CD4-positive, alpha-beta T cell treated with Interleukin-15 for 1 hour (primary cell): ENCODE measurements at places on chromosomes 2 and 18.

GRCh38 chr2:45622336-45623075, 11.4 kb upstream of the SRBD1 start:
- DNase-seq: no peak

- peak; percentile 58 for DNase-seq
Measured at GRCh38 chr2:25252291-25253152, 84.1 kb upstream of the POMC start.

DNA sequence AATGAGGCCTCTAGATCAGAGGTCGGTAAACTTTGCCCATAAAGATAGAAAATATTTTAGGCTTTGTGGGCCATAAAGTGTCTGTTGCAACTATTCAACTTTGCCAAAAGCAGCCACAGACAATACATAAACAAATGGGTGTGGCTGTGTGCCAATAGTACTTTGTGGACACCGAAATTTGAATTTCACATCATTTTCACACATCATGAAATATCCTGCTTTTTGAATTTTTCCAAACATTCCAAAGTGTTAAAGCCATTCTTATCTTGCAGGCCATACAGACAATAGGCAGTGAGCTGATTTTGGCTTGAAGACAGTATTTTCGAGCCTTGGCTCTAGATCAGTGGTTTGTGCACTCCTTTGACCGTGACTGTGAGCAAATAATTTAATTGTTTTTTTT, 51.1 kb upstream of the EPC2 start:
- DNase-seq: no peak

DNA sequence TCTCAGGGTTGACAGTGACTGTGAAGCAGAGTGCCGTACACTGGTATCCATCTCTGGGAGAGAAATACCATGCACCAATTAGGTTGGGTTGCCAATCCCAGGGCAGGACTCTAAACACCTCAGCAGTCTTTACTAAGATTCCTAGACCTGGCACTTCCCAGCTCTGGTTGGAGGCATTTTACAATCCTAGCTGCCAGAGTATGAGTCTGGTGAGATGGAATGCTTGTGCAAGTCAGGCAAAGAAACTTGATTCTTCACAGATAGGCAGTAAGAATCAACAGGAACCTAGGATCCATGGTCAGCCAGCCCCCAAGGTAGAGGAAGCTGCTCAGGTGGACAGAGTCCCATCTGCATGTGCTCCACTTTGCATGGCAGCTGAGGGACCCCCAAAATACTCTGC, 6.0 kb upstream of the UGT1A5 start:
- no peak for DNase-seq

DNA sequence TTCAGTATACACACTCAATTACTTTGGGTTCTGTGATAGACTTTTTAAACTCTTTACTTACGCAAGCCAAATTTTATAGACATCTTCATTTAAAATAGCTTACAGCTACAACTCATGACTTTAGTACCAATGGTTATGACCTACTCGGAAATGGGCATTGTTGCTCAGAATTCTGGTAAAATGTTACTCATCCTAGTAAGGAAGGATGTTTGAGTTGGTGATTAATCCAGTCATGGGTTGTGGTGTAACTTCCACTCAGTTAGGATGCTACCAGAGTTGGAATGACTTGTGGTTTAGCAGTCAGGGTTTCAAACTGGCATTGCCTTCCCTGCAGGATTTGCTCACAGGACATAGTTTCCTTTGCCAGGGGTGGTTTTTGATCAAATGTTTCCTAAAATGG, 7.4 kb upstream of the NPC1 start:
- no peak for DNase-seq

GRCh38 chr2:38030635-38031355, 45.2 kb downstream of the CYP1B1 start:
- DNase-seq: no peak

DNA sequence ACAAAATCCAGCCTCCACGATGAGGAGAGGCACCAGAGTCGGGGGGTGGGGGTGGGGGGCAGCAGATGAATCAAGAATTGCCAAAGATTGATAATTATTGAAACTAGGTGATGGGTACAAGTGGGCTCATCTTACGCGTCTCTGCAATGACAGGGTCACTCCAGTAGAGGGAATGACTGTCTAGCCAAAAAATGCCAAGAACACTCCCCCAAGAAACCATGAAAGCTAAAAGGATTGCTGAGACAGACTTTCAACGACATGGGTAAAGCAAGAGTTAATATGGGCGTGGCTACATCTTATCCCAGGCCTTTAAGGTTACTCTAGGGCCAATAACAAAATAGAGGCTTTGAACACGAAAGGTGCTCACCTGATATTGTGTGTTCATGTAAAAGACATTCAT, 86.5 kb downstream of the STK39 start:
- no peak for DNase-seq

DNA sequence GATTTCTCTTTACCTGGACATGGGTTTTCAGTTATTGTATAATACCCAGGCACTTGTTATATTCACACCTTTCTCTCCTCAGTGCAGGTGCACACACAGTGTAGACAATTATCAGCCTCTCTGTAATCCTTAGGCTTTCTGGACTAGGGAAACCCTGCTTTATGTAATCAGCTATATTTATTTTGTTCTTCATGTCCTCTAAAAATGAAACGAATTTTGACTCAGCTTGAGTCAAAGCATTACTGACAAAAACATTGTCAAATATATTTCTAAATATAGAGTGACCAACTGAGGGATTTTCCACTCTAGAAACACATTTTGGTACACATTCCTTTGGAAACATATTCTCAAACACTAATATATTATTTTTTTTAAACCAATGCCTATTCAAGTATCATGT, 144.8 kb upstream of the GULP1 start:
- DNase-seq: no peak

DNA sequence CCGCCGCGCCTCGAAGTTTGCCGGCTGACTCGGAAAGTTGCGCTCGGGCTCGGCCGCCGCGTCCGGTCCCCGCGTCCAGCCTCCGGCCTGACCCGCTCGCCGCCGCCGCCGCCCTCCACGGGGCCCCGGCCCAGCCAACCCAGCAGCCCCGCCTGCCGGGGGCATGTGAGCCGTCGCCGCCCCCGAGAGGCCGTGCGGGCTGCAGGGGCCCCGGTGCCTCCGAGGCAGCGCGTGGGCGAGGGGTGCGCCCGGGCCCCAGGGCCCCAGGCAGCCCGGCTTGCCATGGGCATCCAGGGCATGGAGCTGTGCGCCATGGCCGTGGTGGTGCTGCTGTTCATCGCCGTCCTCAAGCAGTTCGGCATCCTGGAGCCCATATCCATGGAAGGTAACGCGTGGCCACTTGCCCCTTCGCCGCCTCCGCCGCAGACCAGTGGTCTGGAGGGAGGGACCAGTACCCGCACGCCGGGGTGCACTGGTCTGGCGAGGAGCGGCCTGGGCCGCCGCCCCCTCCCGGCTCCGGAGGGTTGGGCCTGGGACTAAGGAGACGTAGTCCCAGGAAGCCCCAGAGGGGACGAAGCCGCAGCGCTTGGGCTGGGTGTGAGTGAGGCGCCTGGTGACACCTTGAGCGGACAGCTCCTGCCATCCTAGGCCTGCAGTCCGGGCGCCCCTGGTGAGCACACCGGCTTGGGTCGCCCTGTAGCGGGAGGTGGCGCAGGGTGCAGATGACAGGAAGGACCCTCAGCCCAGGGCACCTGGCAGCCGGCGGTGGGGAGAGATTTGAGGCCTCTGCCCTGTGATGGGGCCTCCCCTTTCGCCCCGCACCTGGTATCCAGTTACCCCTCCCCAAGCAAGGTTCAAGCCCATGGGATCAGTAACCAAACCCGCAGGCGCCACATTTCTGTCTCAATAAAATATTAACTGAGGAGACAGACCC, 49.9 kb downstream of the KCNIP3 start:
- no peak for DNase-seq

DNA sequence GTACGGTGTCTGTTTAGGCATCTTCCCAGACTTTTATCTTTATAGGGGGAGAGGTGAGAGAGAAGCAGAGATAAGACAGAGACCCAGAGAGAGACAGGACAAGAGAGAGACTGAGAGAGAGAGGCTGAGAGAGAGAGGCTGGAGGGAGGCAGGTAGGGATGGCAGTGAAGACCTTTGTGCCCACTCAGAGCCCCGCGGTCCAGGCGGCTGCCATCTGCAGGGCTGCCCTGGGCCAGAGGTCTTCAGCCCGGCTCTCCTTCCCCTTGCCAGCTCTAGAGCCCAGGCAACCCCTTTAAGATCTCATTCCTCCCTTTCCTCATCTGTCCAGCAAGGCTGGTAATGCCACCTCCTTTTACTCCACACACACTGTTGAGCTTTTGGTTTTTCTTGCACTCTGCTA, 610.0 kb downstream of the GALR1 start:
- no peak for DNase-seq

- no peak for DNase-seq
Measured at GRCh38 chr2:48249025-48249424, 280.9 kb upstream of the STON1 start.

GRCh38 chr2:232527905-232528470, 2.0 kb downstream of the CHRND start:
- DNase-seq: no peak

DNA sequence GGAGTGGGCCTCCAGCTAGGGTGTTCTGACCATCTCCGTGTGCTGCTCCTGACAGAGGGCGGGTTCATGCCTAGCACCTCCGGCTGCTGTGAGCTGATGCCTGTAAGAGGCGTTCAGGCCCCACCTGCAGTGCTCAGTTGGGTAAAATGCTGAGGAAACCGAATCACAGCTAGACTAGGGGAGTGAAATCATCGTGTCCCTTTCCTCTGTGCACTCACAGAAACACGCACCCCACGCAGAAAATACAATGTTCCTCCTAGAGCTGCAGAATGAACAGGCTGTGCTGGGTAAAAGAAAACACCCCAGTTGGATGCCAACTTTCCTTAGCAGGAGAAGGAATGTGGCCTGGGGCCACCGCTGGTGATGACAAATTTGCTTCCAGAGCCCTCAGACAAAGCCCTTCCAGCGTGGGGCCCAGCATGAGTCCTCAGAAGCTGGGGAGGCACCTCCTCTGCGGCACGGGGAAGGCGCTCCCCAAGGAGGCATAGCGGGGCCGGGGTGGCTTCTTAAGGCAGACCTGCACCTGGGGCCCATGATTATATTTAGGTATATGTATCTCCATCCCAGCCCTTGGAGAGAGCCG, 16.3 kb upstream of the ARHGEF4 start:
- no peak for DNase-seq

GRCh38 chr18:79447703-79448367, 52.1 kb downstream of the NFATC1 start:
- no peak for DNase-seq

- DNase-seq: no peak
Measured at GRCh38 chr2:120289221-120289906, 36.7 kb downstream of the RALB start.

- no peak for DNase-seq
Measured at GRCh38 chr18:24735624-24736231, 275.3 kb downstream of the HRH4 start.

DNA sequence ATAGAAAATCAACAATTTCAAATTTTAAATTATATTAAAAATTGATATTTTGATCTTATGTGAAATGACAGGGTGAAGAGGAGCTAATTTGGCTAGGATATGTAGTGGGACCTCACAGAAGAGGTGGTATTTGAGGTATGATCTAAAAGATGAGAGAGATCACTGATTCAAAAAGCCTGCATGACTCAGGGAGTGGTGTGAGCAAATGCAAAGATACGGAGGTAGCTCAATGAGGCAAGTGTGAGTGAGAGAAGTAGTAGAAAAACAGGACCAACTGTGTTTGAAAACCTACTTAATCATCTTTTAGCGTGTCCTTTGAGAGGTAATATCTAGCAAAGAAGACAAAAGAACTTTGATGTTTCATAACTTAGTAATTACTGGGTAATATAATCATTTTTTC, 557.5 kb downstream of the DSC3 start:
- no peak for DNase-seq

DNA sequence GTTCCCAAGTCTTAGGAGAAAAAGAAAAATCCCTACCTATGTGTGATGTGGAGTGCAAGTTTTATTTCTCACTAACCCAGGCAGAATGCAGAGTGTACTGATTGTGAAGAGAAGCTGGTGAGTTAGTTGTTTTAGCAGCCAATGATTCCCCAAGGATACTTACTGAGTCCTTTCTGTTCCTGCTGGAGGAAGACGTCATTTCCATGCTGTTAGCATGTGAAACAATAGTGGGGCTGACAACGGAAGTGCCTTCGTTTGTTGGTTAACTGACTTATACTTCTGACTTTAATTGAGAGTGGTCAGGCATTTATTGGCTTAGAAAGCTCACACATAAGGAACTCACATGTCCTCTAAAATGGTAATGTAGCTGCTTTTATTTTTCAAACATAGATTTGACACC, 180.6 kb downstream of the MC4R start:
- DNase-seq: no peak

- no peak for DNase-seq
Measured at GRCh38 chr2:134500211-134500935, 218.4 kb downstream of the TMEM163 start.

GRCh38 chr2:75573145-75573878, 12.6 kb upstream of the EVA1A start:
- DNase-seq: no peak
